ENCODE measurements at places on chromosomes 5 and 9.

DNA sequence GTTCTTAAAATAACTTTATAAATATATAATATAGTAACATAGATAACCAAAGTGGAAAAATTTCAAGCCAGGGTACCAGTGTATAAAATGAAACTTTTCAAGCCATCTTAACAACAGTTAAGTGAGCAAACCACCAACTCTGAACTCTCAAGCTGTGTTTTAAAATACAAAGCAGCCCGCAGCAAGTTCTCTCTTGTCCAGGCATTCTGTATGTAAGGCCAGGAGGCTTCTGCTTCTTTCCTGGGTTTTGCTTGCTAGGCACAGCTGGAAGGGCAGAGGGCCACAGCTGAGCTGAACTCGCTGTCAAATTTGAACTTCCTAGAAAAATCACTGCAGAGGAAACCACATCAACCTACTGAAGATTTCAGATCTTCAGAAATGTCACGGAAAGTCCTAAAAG lies 6.8 kb upstream of the CTNNAL1 start:
- no peak for DNase-seq

- no peak for DNase-seq
Measured at GRCh38 chr5:87313216-87313615, 45.5 kb downstream of the RASA1 start.

- no peak for DNase-seq
Measured at GRCh38 chr5:74248576-74248975, 392.0 kb downstream of the ENC1 start.

DNA sequence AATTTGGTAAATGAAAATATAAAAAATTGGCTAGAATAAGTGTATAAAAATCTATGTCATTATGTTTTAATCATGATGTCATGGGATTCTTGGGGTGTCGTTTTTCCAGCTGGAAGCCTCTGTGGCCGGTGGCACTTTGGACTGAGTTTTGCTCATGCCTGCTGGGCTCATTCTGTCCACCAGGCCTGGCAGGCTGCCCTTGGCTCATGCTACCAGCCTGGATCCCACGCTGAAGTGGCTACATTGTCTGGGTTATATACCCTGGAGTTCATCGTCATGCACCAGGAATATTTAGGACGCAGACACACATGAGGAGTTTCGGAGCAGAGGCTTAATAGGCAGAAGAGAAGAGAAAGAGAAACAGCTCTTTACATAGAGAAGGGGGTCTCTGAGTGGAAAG lies 1913.7 kb upstream of the WWC1 start:
- DNase-seq = no peak

DNA sequence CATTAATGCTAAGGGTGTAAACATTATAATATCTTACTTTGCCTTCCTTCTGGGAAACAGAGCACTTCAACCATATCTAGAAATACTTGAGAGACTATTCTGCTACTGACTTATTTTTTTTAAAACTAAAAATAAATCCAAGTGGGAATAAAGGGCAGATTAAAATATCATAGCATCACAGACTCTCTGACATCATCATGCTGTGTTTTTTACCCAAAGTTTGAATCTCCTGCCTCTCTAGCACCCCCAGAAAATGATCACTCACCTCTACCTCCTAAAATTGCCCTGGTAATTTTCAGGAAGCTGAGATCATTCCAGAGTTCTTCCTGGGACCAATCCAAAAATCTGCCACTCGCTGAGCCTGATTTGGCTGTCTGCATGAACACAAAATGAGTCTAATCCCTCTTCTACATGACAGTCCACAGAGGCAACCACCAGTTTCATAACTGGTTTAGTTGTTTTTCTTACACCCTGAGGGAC lies 813.8 kb upstream of the DMAC1 start:
- DNase-seq = no peak

DNA sequence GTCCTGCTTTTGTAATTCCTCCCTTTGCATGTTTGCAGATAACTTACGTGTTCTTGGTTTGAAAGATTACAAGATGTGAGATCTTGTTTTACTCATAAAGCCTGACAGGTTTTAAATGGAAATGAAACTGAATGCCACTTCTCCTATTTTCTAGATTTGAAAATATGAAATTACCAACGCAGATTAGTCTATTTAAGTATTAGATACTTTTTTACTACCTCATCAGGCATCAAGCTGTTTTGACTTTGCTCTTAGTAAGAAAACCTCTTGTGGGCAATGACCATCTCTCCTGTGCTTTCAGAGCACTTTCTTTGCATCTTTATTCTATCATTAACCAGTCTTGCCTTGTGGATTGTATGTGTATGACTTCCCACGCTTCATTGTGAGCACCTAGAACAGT lies 3.5 kb downstream of the DMXL1 start:
- no peak for DNase-seq

GRCh38 chr5:157750320-157750719 lies 6.8 kb downstream of the LSM11 start:
- peak; percentile 67 for DNase-seq

GRCh38 chr9:129176701-129177442 lies 1.2 kb downstream of the IER5L start:
- peak; percentile 44 for DNase-seq

DNA sequence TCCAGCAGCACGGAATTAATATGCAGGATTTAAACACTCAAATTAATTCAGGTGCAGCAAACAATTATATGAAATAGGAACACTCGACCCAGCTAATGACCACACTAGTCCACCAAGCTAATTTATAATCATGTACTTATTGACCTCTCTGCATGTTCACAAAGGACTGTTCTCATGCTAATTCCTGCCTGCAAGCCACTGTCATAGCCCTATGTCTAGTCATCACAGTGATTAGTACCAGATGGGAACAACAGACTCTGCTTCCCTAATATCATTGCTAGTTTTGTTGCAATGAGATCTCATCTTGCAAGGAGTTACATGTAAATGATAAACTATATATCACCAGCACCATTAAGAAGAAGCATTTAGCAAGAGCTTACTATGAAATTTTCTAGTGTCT lies 553.0 kb upstream of the GRAMD2B start:
- DNase-seq = no peak

DNA sequence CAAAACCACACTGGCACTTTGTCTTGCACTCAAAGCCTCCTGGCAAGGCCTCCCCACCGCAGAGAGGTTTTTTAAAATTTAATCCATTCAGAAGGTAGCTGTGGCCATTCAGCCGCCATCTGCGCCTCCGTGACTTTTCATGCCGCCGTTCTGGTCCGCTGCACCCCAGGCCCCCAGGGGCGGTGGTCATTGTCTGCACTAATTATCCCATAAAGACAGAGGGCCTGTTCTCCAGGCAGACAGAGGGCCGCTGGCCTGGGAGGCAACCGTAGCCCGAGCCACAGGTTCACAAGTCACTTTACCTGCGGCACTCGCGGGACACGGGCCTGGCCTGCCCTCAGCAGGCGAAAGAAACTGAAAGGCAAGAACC lies 49.4 kb downstream of the EXD3 start:
- DNase-seq = no peak

Data from LHCN-M2 (cell line).